ENCODE measurements at places on chromosomes 12 and 14.
A peak's percentile ranks its signal among the peaks of the same experiment; 100 is the strongest.

DNA sequence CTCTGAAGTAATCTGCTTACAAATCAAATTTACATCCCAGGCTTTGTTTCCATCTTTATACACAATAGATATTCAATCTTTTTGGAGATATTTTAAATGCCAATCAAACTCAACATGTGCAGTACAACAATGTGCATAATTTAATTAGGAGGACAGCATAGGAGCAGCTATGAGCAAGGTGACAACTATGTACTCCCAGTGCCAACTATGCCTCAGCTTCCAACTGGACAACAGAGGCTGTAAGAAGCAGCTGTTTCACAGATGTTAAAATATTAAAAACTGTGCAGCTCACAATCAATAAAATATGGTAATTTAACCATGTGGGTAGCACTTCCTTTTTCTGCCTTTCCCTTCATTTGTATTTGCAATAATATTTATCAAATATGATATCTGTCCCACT lies 99.9 kb downstream of the ST8SIA1 start:
- no peak for DNase-seq

DNA sequence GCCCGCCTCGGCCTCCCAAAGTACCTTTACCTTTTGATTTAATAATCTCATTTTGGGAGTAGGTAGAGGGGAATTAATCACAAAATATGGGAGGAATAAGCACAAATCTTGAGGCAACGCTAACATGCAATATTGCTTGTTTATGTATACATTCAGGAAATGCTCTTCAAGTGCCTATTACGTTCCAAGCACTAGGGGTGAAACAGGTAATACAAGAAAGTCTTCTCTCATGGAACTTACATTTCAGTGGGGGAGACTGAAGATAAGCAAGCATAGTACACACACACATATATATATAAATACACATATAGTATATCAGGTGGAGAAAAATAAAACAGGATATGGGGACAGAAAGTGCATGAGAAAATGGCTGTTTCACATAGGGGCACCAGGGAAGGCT lies 19.0 kb upstream of the ERC1 start:
- DNase-seq: no peak

DNA sequence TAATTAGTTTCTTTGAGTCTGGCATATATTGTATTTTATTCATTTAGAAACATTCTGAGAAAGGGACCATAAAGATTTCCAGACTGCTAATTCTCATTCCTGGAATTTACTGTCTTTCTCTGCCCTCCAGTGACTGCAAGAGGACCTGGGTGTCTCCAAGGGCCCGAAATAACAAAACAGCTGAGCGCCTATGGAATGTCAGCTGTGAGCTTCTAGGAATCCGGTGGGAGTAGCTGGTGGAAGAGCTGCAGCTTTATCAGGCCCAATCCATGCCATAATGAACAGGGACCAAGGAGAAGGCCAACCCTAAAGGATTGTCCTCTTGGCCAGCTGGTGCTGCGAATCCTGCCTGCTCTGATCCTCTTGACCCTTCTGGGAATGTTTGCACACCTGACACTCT lies 31.9 kb downstream of the RDH12 start:
- DNase-seq: no peak

DNA sequence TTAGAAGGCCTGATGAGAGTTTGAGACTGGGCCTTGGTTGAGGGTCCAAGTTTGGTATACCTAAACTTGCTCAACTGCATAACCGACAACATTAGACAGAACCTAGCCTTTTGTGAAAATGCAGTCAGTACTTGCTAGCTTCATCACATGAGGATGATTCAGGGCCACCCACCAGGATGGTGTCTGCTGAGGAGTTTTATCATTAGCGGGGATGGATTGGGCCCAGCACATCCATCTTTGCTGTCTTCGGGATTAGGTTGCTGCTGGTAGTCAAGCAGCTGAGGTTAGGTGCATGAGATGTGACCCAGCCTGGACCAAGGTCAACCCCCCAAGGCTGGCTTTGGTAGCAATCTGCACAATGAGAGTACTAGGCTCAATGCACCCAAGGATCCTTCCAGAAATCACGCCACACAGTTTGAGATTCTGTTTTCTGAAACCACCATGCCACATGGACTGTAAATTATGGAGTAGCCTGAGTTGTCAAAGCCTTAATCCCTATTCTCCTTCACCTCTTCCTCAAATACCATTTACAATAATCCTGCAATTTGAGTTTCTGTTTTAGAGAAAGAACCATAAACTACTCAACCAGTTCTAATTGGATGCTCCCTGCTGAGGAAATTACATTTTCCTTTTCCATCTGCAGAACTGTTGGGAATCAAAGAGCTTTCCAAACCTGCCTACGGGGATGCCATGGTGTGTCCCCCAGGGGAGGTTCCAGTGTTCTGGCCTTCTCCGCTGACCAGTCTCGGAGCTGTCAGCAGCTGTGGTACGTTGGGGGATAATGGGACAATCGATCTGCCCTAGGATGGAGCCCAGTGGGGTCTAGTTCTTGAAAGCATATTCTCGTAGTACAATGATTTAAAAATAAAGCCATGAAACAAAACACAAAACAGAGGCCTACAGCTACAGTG lies 61.7 kb downstream of the DGLUCY start:
- no peak for DNase-seq

- peak; percentile 59 for DNase-seq
Observed at GRCh38 chr14:105989566-105990302, 463.4 kb downstream of the TMEM121 start.

- DNase-seq: no peak
Observed at GRCh38 chr12:25712169-25712568, 159.1 kb upstream of the LMNTD1 start.

- DNase-seq: no peak
Observed at GRCh38 chr12:5689773-5690172, 255.3 kb downstream of the ANO2 start.

DNA sequence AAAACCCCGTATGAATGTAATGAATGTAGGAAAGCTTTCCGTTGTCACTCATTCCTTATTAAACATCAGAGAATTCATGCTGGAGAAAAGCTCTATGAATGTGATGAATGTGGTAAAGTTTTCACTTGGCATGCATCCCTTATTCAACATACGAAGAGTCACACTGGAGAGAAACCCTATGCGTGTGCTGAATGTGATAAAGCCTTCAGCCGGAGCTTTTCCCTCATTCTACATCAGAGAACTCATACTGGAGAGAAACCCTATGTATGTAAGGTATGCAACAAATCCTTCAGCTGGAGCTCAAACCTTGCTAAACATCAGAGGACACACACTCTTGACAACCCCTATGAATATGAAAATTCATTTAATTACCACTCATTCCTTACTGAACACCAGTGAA lies 23.8 kb downstream of the ZNF891 start:
- DNase-seq: no peak

GRCh38 chr14:104977681-104978653 lies at the start of gene AHNAK2:
TSS of gene AHNAK2 (minus strand) at chr14:104978374. CDS start at chr14:104978237, 137 bp downstream.
- DNase-seq: peak; percentile 73

- no peak for DNase-seq
Observed at GRCh38 chr12:102396276-102396675, 84.1 kb downstream of the IGF1 start.

DNA sequence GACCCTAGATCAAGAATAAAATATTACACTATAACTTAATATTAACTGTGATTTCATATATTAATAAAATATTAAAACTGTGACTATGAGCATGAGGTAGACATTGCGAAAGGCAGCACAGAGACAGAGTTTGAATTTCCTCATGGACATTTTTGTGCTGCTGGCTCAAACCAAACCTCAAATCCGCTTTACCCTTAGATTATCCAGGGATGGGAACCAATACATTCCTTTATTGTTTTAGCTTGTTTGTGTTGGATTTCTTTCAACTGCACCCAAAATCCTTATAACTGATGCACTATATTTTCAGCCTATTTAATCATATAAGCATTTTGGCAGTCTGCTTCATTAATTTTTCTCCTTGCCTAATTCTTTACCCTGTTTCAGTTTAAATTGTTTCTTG lies 436.7 kb downstream of the ATP23 start:
- no peak for DNase-seq

DNA sequence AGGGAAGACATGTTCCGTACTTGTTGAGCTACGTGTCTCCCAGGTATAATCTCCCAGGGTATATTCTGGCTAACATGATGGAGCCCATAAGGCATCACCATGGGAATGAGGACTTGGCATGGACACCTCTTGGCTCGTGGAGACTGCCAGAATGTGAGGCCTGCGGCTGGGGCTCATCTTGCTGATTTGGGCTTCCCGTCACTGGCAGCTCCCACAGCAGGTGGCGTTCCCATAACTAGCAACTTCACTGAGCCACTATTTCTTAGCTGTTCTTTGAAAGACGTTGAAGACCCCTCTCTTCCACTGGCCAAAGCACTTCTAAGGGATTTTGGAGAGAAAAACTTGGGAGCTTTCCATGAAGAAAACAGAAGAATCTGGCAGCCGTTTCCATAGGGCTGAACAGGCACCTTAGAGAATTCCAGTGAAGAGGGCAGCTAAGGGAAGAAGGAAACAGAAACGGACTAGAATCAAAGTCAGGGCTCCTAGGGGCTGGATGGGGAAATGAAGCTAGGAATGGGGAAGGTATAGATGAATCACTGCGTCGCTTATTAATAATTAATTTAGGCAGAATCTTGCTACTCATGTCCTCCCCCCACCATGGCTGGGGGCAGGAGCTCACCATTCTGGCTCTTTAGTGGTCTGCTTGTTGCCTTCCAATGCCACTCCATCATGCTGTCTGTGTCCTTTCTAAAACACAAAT lies 39.7 kb upstream of the FOS start:
- no peak for DNase-seq

- no peak for DNase-seq
Observed at GRCh38 chr14:54094765-54095164, 138.1 kb upstream of the BMP4 start.

DNA sequence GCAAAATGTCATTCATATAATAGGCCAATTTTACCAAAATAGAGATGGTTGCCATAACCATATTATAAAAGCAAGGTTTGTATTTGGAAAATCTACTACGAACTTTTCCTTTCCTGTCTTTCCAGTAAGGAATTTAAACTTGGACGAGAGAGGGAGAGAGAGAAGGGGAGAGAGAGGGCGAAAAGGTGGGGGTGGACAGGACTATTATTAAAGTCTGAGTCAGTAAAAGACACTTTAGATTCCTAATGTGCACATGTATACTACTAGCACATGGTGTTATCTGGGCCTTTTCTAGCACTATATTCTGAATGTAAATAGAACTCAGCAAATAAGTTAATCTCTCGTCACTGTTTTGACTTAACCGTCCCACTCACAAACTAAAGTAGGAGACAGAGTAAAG lies 30.4 kb upstream of the FBLN5 start:
- no peak for DNase-seq

- DNase-seq: no peak
Observed at GRCh38 chr14:78921856-78922255, 751.7 kb downstream of the NRXN3 start.

GRCh38 chr12:70989232-70989631 lies 68.7 kb upstream of the PTPRR start:
- no peak for DNase-seq

DNA sequence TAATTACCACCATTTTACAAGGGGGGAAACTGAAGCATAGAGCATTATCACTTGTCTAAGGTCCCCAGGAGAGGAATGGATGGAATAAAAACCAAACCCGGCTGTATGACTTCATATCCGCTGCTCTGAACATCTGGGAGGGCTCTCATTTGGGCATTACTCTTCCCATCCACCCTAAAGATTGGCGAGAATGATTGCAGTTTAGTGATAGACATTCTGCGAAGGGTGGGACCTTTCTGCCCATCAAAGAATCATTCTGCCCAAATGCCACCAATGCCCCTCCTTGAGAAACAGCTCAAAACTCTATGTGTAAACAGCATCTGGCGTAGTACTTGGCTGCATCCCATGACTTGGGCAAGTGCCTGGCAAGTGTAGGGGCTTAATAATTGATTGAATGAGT lies 11.6 kb downstream of the CHST11 start:
- peak; percentile 47 for DNase-seq

- DNase-seq: no peak
Observed at GRCh38 chr12:79959484-79959883, 24.6 kb upstream of the PPP1R12A start.

DNA sequence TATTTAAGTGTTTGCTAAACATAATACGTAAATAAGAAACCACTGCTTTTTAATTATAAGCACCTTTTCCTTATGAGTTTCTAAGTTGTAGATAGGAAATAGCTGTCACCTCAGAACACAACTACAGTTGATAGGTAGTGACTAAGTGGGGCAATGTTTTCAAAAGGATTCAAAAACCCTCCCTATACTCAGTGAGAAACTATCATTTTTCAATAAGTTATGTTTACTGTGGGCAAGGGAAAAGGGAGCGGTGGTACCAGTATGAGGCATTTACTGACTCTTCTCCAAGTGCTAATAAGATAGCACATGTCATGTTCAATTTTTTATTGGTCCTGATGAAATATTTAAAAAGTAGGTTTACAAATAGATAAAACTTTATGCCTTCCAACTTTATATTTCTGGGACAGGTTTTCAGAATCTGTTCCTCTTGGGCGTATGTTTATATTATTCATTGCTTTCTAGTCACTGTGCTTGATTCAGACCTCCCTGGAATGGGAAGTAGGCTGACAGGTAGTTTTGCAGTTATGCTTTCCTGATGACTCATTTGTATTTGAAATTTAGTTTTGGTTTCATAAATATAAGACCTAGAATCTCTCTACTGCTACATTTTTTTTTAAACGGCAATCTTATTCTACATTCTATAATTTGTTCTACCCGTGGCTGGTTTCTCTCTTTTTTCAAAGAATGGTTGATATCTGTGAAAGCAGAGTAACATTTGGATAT lies 153.1 kb downstream of the TMEM117 start:
- DNase-seq: no peak

DNA sequence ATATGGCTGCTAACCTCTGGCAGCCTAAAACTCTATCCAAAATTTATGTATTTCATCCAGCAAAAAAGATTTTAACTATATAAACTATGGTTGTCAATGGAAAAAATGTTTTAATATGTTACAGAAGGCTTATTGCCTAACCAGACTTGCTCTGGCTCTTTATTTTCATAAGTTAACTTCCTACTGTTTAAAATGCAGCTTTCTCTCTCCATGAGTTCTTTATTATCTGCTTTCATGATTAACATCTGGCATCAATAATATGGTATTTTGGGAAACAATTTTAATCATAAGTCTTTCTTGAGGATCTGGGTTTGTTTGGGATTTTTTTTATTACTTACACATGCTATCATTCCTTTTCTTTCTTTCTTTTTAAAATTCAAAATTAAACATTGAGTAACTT lies 20.5 kb downstream of the KERA start:
- DNase-seq: no peak

DNA sequence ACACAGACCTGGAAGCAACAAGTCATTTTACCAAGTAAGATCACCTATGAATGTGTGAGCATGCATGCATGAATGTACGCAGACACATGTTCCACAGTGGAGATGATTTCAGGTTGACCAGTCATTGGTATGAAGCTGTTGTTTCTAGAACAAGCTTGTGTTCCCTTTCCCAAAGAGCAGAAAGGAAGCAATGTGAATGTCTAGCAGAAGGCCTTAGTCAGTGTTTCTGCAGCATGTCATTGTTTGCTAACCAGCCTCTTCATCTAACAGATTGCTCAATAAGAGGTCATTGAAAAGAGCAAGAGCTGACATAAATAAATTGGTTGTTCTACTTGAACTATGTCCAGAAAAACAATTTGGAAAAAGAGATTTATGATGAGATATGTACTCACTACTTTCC lies 191.4 kb downstream of the PLCZ1 start:
- no peak for DNase-seq

- DNase-seq: no peak
Observed at GRCh38 chr14:104229534-104230055, 91.2 kb downstream of the KIF26A start.

- no peak for DNase-seq
Observed at GRCh38 chr12:132610051-132610759, at the start of gene LRCOL1. TSS of gene LRCOL1 (minus strand) at chr12:132610582. CDS start at chr12:132606251, 4,331 bp downstream.

GRCh38 chr12:18246066-18246465 lies 15.3 kb upstream of the PIK3C2G start:
- no peak for DNase-seq

GRCh38 chr12:60689137-60689536 lies 1093.3 kb downstream of the SLC16A7 start:
- DNase-seq: no peak

Data from activated CD8-positive, alpha-beta memory T cell treated with anti-CD3 and anti-CD28 coated beads for 24 hours (primary cell).